HuH-7 (cell line): ENCODE measurements at places on chromosomes 5 and 9.

DNA sequence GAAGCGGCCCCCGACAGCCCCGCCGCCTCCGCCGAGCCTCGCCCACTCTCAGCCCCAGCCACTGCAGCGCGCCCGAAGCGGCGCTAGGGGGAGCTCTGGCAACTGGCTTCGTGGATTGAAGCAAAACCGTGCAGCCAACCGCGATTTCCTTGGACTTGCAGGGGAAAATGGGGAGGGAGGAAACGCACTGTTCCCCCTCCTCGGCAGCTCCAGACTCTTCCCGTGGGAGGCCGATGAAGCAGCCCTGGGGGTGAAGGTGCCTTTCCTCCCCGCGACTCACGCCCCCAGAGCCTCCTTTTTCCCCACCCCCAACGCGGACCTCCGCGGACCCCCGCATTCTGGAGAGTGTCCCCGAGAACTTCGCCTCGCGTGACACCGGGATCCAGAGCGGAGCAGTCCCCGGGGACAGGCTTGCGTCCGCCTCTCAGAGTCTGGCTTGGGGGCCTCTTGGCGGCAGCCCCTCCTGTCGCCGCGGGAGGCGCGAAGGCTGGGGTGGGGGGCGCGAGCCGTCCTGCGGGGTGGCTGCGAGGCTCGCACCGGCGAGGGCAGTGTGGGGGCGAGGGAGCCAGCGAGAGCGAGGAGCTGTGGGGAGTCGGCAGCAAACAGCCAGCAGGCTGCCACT is 3.8 kb downstream of the IER5L start:
- peak; percentile 93 for DNase-seq

GRCh38 chr9:99694393-99694792 is 127.3 kb upstream of the NR4A3 start:
- no peak for DNase-seq

DNA sequence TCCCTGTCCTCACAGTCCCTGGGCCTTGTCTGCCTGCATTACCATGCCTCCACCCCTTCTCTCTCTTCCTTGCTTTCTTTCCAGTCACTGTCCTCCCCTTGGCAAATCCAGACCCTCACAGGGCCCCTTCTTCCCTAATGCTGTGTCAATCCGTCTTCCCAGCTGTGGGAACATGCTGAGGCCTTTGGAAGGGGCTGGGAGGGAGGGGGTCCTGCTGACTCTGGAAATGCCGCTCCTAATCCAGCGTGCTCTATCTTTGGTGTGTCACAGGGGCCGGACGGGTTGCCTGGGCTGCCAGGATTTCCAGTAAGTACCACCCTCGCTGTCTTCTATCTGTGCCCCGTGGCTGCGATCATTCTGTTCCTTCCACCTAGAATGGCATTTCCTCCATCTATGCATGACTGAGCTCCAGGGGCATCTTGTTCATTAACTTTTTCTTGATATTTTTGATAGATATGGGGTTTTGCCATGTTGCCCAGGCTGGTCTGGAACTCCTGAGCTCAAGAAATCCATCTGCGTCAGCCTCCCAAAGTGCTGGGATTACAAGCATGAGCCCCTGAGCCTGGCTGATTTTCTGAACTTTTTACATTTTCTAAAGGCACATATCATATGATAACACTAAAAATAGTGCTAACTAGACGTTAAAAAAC is 64.5 kb upstream of the TGFBR1 start:
- no peak for DNase-seq

- DNase-seq, result no peak
These were observed 140.0 kb downstream of the BARX1 start for GRCh38 chr9:93815135-93815534.

DNA sequence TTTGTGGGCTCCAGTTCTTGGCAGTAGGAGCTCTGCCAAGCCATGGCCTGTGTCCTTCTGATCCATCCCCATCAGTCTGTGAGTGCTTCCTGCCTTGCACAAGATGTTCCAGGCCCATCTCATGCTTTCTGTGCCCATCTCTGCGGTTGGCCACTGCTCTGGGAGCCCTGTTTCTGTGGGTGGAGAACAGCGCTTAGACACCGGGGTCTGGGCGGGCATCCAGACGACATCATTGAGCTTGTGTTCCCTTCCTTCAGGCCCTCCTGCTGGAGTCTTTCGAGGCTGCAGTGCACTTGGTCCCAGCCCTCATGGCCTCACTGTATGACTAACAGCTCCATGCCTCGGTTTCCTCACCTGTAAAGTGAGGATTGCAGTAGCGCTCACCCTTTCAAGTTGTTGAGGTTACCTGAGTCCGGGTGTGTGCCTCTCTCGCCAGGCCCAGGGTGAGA is 14.9 kb upstream of the CARD19 start:
- DNase-seq, result no peak

GRCh38 chr9:37730256-37730655 is 23.3 kb upstream of the TRMT10B start:
- no peak for DNase-seq

DNA sequence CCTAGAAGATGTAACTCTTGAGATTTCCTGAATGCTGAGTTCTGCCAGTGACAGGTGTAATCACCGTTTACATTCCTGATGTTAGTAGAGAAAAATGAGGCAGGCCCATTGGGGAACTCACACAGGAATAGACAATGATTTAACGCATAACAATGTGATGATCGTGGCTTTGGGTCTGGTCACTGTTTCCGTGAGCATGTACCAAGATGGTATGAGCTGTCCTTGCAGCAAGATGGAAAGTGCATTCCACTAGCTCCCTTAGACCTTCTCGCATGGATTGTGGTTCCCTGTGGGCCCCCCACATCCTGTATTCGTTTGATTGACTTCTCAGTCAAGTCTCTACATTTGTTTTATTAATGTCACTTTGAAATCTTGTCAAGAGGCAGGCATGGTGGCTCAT is 124.0 kb upstream of the DAP start:
- no peak for DNase-seq

DNA sequence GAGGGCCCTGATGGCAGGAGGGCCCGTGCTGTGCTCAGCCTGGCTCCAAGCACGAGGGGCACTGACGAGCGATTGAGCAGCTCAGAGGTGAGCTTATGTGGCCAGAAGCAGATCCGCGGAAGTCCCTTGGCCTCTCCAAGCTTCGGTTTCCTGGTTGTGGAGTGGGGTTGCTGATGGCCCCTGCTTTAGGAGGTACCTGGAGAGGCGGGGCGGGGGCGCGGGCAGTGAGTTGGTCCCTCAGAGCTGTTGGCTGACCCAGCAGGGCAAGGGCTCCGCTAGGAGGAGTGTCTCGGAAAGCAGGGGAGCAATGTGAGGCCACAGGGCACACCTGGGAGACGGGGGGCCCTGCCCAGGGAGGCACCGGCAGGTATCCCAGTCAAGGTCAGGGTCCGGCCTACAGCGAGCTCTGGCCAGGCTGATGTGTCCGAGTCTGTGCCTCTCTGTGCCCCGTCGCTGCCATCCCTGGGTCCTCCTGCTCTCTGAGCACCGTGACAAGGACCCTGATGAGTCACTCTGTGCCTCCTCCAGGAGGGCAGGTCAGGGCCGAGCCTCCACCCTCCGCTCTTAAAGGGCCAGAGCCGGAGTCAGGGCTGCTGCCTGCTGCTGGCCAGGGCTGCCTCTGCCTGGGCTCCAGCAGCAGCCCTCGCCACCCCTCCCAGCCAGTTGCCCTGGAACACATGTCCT is 14.8 kb downstream of the NCS1 start:
- peak; percentile 92 for DNase-seq

- no peak for DNase-seq
These were observed 22.8 kb downstream of the ITK start for GRCh38 chr5:157203417-157203816.

GRCh38 chr9:89610391-89610925 is 5.6 kb downstream of the GADD45G start:
- DNase-seq, result no peak

GRCh38 chr9:118630931-118631595 is 738.2 kb downstream of the BRINP1 start:
- DNase-seq, result no peak

- no peak for DNase-seq
These were observed 219.5 kb downstream of the KCTD16 start for GRCh38 chr5:144390133-144390532.

DNA sequence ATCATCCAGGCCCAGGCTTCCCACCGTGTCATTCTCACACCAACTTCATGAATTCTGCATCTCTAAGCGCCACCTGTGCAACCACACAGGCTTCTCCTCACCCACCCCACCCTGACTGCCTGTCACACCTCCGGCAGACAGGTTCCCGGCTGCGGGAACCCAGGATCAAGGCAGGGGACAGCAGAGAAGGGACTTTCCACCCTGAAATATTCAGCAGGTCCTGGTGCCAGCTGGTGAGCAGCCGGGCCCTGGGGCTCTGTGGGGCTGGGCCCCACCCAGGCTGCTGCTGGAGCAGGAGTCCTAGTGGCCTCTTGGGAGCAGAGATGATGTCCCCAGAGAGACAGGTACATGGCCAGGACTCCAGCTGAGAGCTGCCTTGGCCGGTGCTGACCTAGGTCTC is 12.7 kb downstream of the ANXA6 start:
- DNase-seq, result no peak

DNA sequence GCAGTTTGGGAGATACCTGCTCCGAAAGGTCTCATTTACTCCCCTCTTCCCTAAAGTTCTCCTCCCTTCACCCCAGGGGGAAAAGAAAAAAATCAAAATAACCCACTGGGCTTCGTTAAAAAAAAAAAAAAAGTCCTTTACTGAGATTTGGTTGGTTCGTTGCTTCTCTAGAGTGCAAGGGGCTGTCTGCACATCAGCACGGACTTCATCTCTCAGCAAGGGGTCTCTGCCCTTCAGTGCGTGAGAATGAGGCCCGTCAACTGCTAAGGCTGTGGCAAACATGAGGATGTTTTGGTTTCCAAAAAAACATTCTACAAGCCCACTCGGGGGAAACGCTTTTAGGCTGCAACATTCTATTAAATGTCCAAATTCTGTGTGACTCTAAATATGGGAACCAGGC is 10.0 kb downstream of the BARHL1 start:
- no peak for DNase-seq

- peak; percentile 27 for DNase-seq
These were observed 75.7 kb downstream of the ZSWIM6 start for GRCh38 chr5:61407706-61408270.

- DNase-seq, result no peak
These were observed 177.4 kb downstream of the FER start for GRCh38 chr5:108925073-108925472.

DNA sequence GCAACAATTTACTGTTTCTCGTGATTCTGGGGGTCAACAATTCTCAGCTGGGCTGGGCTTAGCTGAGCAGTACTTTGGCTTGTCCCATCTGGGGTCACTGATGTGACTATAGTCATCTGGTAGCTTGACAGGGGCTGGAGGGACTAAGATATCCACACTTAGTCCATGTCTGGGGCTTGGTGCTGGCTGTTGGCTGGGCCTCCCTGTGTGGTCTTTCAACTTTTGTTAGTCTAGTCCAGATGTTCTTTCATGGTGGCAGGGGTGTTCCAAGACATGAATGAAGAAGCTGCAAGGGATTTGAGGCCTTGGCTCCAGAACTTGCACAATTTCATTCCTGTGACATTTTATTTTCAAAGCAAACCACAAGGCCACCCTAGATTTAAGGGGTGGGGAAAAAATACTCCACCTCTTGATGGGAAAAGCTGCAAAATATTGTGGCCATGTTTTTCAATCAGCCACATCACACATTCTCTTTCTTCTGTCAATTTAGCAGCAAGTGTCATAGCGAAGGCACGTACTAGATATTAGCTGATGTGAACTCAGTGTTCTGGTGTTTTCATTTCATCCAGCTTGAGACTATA is 59.2 kb downstream of the TSSK1B start:
- DNase-seq, result no peak

DNA sequence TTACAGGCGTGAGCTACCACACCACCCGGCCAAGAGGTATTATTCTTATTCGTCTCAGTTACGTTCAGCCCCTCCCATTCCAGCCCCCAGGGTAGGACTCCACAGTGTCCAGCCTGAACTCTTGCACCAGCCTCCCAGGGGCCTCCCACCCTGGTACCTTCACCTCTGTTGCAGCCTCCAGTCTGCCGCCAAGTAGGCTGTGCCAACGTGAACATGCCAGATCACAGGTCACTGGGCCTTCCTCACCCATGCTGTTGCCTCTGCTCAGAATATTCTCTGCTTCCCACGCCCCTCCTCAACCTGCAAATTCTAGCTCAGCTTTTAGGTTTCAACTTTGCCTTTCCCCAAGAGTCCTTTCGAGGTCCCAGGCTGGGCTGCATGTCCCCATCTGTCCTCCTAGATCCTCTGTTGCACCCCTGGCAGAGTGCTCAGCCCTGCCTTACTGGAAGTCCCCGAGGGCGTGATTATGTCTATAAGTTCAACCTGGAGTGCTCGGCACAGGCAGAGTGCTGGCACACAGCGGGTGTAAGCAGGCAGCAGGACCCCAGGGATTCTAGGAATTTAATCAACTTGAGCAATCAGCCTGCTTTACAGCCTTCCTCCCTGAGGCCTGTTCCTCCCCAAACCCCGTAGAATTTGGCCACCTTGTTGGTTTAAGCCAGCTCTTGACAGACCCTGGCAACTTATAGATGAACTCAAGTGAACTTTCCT is 13.1 kb upstream of the STXBP1 start:
- no peak for DNase-seq

- DNase-seq, result peak; percentile 48
These were observed at the start of gene CAMK4 for GRCh38 chr5:111223787-111224560. TSS of gene CAMK4 (plus strand) at chr5:111224384. CDS start at chr5:111224484, 100 bp downstream.

GRCh38 chr9:96131825-96132224 is 170.2 kb downstream of the HSD17B3 start:
- no peak for DNase-seq

- peak; percentile 20 for DNase-seq
These were observed 129.8 kb downstream of the SLC12A2 start for GRCh38 chr5:128213340-128213739.

GRCh38 chr9:21060919-21061561 is 16.7 kb downstream of the IFNB1 start:
- no peak for DNase-seq

GRCh38 chr9:116189683-116190082 is 36.1 kb downstream of the PAPPA start:
- no peak for DNase-seq

DNA sequence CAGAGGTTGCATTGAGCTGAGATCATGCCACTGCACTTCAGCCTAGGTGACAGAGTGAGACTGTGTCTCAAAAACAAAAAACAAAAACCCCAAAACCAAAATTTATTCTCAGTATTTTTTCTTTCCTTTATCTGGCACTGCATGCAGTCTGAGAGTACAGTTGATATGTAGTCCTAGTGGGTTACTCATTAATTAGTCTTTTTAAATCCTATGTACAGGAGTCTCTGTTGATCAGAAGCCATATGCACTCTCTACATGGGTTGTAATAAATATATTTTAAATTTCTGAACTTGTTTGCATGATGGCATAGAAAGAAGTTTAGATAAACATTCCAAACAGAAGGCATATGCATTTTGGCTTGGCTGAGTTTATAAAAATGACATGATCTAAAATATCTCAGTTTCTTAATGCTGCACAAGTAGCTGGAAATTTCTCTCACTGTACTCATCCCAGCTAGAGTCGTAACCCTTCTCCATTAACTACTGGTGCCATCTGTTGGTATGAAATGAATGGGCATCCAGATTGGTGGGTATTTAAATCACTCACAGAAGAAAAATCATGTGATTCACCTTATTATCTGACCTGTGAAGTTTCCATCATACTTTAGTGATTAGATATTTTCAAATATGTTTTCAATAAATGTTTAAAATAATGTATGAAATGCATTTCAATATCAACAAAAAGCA is 284.8 kb downstream of the CTNND2 start:
- DNase-seq, result peak; percentile 10
